ENCODE measurements at places on chromosomes 5 and 9. TPM values are rescaled to one million over a fixed set of nuclear protein-coding genes. Genes with fewer than 3 reads are reported as not detected.

DNA sequence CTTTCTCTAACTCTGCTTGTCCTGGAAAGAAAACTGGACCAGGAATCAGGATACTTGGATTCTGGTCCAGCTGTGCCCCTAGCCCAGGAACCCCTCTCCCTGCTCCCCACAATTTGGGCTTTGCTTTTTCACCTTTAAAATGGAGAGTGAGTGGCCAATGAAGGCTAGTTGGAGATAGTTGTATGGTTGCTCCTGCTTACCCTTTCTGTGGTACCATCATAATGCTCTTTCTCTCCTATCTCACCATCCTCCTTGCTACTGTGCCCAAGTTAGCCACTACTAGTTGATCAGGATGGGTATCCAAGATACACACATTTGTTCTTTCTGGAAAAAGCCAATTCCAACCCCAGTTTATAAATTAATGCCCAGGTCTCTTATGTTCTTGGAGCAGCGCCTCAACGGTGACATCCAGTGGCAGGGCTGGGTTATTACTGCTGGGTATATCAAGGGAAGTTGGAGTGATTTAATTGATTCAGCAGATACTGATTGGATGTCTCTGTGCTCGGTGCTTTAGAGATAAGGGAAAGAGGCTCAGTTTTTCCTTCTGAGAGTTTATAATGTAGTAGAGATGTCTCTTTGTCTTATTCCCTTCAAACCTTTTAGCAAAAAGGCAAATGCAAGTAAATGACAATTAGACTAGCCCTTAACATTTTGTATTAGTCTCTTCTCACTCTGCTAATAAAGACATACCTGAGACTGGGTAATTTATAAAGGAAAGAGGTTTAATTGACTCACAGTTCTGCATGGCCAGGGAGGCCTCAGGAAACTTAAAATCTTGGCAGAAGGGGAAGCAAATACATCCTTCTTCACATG, 38.5 kb downstream of the FAXDC2 start:
- DNase-seq: peak; percentile 86

PPP1R26 gene
- total RNA-seq: 11.4 TPM

GRCh38 chr9:133153227-133154096, 10.3 kb downstream of the GBGT1 start:
- DNase-seq: no peak

GRCh38 chr9:128886211-128886891, 4.4 kb downstream of the LRRC8A start:
- no peak for DNase-seq

Data from aorta (tissue), 5 donors.